SW 1271 (cell line): ENCODE measurements at places on chromosomes 5 and 9.

DNA sequence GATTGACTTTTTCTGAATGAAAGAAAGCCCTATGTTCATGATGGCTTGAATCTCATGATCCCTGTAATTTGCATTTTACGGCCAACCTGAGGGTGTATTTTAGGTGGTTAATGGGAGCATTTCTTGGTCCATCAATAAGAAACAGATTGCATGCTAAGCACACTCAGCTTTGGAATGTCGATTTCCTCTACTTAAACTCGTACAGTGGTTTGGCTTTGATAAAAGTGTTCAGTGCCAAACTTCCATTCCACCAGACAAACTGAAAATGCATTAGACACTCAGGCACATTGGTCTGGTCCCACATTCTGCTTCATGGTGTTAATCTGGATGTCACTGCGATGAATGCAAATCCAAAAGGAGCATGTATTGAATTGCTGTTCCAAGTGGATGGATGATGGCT lies 77.0 kb downstream of the VCAN start:
- DNase-seq = no peak

DNA sequence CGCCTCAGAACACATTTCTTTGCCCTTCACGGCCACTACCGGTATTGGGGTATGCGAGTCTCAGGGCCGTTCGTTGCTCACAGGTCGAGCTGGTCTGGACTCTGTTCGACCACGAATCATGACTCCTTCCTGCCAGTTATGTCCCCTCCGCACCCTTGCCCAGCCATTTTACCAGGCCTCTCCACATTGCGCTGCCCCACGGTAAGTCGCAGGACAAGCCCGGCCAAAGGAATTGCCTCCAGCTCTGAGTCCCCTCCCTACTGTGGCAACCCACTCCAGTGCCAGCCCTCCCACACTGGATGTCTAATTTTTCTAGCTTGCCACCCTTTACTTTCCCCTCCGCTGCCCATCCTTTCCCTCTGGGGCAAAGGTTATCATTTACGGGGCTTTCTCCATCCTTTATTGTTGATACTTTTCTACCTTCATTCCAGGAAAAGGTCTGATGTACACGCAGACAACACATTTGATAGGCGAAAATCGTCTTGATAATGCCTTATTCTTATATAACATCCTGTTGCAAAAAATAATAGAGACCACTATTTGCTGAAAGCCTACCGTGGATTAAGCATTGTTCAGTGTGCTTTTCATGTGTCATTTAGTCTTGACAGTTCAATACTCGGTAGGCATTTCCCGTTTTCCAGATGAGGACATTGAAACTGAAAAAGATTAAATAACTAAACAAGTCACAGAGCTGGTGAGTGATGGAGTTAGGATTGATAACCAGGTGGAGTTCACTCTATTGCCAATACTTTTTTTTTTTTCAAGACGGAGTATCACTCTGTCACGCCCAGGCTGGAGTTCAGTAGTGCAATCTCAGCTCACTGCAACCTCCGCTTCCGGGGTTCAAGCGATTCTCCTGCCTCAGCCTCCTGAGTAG lies 958 bp upstream of the HSPA5 start:
- DNase-seq = no peak

DNA sequence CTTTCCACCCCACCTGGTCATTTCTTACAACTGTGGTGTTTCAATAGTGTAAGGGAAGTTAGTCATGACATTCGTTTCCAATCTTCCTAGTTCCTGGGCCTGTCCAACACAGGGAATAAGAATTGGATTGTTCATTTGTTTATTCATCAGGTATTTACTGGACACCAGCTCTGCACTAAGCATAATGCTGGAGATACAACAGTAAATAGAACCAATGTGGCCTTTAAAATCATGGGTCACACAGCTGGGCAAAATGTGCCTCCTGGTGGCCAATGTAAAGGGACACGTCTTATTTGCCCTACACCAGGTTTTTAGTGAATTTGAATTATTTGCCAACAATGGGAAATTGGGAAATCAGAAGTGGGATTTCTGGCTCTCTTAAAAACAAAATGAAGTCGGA lies 10.4 kb downstream of the ABLIM3 start:
- DNase-seq = no peak

DNA sequence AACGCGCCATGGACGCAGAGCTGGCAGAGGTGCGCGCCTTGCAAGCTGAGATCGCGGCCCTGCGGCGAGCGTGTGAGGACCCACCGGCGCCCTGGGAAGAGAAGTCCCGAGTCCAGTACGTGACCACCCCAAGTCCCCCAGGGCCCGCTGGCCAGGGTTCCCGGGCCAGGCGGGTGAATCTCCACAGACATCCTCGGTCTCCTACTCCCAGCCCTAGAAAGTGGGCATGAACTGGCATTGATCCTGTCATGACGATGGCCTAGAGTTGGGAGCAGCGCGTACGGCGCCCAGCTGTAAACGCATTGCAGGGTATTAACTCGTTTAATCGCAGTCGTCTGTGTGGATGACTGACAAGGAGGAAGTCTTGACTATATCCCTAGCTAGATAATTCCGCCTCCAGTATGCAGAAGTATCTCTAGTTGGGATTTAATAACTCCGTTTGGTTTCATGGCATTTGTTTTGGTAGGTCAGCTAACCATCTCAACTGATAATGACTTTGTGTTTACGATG lies 293 bp downstream of the CENPP start:
- DNase-seq = no peak

DNA sequence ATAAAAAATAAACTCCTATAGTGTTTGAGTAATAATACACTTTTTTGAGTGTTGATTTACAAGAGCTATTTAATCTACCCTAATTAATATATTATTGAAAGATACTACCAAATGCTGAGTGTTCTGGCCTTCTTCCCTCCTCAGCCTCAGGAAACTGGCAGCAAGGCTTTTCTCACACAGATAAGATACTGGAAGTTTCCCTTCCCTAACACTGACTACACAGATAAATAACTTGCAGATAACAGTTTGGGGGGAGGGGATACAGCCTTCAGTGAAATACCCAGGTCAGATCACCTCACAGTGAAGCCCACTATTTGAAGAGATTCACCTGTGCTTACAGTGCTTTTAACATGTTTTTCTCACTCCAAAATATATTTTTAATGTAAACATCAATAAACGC lies 1.6 kb upstream of the NIPSNAP3A start:
- DNase-seq = no peak

DNA sequence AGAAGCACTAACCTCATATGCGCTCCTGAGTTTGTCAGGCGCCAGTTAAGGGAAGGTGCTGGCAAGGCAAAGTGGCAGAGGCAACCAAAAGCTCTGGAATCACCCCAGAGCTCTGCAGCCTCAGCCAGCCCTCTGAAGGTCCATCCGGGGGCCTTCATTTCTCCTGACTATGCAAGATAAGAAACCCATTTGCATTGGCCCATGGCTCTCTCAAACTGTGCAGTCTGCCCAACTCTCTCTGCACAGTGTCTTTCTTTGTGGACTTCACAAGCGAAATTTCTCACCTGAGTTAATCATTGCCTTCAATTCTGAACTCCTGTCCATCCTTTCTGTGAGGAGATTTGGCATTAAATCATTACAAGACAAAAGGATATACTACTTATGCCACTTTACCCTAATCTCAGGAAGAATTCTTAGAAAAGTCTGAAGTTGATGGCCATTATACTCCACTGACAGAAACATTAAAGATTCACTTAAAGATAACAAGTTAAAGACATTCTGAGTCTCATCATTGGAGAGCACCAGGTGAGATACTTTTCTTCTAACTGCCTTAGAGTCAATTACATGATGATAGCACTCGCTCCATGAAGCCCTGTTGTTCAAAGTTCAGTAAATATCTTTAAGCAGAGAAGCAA lies 235.6 kb downstream of the SPOCK1 start:
- no peak for DNase-seq

DNA sequence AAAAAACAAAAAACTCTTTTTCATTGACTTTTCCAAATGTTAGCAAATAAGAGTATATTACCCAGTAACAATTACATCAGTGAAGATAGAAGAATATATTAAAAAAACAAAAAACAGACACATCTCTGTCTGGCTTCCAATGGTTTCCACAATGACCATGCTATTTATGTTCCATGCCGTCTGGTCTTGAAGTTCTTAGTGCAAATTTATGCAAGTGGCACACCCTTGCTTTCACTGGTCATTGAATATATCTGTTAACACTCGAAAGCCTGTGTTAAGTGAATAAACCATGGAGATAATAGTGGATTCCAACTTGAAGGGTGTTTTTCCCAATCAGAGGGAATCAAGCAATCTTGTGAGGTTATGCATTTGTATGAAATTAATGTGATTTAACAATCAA lies 291.9 kb downstream of the KCTD16 start:
- no peak for DNase-seq

- no peak for DNase-seq
Observed at GRCh38 chr5:141878186-141878710, at the start of gene PCDH1. PCDH1 (minus strand) TSS chr5:141878410; CDS start chr5:141878262, 148 bp downstream.

- DNase-seq = no peak
Observed at GRCh38 chr9:122106576-122106975, 13.5 kb upstream of the TTLL11 start.

- DNase-seq = no peak
Observed at GRCh38 chr5:107951309-107951708, 280.6 kb upstream of the EFNA5 start.

DNA sequence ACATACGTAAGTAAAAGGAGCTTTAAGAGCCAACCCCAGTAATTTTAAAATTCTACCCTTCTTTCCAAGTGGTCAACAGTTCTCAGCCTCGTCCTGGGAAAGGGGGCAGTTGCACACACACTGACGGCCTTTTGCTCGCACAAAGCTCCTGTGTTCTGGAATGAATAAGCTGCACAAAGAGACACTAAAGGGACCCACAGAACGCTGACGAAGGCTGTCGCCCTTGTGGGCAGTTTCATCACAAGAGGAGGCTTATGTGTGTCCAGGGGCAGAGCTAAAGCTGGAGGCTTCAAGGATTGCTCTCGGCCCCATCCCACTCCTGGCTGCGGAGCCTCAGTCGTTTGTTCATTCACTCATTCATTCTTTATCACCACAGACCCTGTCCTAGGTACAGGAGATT lies 67.0 kb upstream of the NEK6 start:
- no peak for DNase-seq

- DNase-seq = no peak
Observed at GRCh38 chr5:16883176-16883575, 52.9 kb downstream of the MYO10 start.

DNA sequence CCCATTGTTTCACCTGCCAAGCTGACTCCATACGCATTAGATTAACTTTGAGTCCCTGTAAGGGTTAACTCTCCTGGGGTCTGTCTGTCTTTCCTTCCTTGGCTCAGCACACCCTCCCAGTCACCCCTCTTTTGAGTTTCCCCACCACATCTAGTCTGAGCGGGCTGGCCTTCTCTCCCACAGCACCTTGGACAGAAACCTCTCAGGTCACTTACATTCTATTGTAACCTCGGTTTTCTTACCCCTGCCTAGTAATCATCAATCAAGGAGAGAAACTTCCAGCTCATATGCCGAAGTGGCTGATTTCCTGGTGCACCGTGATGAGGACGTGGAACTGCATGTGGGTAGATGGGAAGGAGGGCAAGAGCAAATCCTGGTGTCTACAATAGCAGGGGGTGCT lies 102.1 kb downstream of the MYO10 start:
- DNase-seq = no peak

- no peak for DNase-seq
Observed at GRCh38 chr5:137345396-137345795, 153.7 kb downstream of the SPOCK1 start.

DNA sequence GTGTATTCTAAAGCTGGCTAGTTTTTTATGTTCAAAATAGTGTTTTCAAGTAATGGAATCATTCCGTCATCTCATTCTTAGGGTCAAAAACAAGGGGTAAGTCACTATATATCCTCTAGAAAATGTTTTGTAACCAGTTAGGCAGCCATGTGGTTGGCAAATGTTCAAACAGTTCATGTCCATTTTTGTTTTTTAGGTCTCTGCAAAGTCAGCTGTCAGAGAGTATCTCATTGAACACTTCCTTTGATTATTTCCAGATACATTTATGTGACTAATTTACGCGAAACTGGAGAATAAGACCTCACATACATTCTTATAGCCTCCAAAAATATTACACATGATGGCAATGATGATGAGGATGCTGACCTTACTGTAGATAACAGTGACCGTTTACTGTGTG lies 50.4 kb downstream of the TRIO start:
- DNase-seq = no peak
